ENCODE measurements at places on chromosomes 6 and 20.

GRCh38 chr6:111050261-111051023 lies 36.9 kb upstream of the SLC16A10 start:
- DNase-seq, result no peak

- DNase-seq, result no peak
These were observed 79.4 kb downstream of the FOXC1 start for GRCh38 chr6:1689141-1689540.

DNA sequence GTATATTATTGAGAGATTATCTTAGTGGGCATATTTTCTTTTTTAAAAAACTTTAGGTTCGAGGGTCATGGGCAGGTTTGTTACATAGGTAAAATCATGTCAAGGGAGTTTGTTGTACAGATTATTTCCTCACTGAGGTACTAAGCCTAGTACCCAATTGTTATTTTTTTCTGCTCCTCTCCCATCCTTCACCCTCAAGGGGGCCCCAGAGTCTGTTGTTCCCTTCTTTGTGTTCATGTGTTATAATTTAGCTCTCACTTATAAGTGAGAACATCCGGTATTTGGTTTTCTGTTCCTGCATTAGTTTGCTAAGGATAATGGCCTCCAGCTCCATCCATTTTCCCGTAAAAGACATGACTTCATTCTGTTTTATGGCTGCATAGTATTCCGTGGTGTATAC lies 247.9 kb upstream of the RAB32 start:
- no peak for DNase-seq

- no peak for DNase-seq
These were observed 2.8 kb upstream of the MAPK13 start for GRCh38 chr6:36127462-36128016.

DNA sequence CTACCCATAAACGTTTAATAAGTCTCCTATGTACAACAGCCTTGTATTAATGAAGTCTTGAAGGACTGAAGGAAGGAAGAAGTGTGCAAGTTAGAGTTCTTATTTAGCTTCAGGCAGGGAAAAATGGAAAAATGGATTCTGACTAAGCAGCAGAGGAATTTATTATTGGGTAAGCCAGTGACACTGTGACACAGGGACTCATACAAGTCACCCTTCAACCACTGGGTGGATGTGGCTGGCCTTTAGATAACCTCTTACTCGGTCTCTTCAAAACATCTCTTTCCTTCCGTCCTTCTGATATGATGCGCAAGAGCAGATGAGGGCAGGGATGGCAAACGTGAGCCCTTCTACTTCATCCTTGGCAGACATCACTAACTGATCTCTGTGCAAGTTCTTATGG lies 145.6 kb downstream of the DHX35 start:
- DNase-seq, result no peak

GRCh38 chr6:27861861-27862260 lies 50.3 kb downstream of the OR2B2 start:
- DNase-seq, result no peak

DNA sequence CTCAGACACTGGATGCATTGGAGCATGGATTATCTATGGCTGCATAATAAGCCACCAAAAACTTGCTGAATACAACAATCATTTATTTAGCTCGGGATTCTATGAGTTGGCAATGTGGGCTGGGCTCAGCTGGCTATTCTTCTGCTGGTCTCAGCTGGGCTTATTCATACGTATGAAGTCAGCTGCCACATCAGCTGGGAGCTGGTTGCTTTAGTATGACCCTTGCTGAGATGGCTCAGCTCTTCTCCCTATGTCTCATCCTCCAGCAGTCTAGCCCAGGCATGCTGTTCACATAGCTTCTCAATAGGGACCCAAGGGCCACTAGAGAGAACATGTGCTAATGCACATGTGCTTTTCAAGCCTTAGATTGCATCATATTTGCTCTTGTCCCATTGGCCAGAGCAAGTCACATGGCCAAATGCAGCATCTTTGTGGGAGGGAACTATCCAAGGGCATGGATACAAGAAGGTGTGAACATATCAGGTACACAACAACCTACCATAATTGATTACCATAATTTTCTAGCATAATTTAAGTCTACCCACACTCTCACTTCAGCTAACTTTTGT lies 444.6 kb downstream of the KIF16B start:
- DNase-seq, result no peak

GRCh38 chr20:25277941-25278521 lies 30.1 kb downstream of the PYGB start:
- DNase-seq, result no peak

DNA sequence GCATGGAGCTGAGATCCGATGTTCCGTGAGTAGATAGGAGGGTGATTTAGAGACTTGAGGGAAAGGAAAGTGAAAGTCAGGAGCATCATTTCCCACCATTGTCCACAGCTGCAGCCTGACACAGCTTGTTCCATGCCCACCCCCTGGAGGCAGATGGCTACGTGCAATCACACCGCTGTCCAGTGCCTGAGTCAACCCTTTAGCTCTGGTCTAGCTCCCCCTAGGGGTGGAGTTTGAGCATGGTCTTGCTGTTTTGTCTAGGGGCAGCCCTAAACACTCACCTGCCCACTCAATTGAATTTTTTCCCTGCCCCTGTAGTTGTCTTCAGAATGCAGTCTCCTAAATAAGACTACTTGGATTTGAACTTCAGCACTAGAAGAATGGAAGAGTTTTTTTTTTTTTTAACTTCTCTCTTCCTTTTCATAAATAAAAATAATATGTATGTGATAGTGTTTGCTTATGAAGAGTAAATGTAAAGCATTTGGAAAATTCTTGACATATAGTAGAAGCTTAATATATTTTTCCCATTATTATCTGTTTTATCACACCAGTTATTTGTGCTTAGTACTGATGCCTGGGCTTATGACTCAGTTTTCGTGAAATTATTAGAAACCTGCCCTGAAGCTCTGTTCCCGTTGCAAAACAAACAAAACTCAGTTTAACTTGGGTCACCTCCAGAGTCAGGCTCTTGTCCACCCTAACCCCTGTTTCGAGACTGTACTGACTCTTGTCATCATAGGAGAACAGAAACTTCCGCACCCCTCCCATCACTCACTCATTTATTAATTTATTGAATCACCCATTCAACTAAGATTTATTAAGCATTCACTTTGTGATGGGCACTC lies 814.8 kb downstream of the MAFB start:
- DNase-seq, result peak; percentile 19

DNA sequence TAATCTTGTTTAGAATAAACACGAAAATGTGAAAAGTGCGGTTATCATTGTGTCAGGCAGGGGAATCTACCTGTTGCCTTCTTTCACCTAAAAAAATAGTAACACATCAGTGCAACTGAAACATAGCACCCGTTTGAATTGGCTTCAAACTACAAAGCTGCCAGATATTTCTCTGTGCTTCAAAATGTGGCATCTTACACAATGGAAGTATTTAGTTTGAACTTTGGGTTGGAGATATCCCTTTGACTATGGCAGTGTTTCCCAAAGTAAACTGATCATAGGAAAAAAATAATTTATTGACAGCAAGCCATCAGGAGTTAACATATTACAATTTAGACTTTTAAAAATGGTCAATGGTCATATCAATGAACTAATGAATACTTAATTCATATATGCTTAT lies 3.6 kb downstream of the PPP1R3G start:
- DNase-seq, result no peak

DNA sequence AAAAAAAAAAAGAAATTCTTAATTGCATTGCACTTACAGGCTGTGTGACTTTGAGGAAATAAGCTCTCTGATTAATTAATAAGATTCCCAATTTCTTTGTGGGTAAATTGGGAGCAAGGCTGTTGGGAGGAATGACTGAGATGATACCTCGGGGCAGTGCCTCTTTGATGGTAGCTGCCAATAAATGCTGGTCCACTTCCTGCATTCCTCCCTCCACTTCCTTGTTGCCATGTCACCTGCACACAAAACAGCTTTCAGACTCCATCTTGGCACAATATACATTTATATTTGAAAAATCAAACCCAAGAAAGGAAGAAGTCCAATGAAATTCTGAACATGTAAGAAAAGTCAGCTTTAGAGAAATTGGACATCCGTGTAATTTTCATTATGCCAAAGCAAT lies 45.1 kb downstream of the MTHFD1L start:
- no peak for DNase-seq

- no peak for DNase-seq
These were observed 12.1 kb downstream of the RBCK1 start for GRCh38 chr20:420166-420620.

- DNase-seq, result no peak
These were observed 487.0 kb upstream of the BTBD3 start for GRCh38 chr20:11430652-11431051.

GRCh38 chr6:45664707-45665106 lies 287.0 kb upstream of the SUPT3H start:
- no peak for DNase-seq

- DNase-seq, result no peak
These were observed 109.3 kb downstream of the TMEM242 start for GRCh38 chr6:157213907-157214565.

GRCh38 chr20:52171025-52171424 lies 20.6 kb downstream of the ZFP64 start:
- no peak for DNase-seq

- no peak for DNase-seq
These were observed 880.4 kb downstream of the EPHA7 start for GRCh38 chr6:92538926-92539325.

DNA sequence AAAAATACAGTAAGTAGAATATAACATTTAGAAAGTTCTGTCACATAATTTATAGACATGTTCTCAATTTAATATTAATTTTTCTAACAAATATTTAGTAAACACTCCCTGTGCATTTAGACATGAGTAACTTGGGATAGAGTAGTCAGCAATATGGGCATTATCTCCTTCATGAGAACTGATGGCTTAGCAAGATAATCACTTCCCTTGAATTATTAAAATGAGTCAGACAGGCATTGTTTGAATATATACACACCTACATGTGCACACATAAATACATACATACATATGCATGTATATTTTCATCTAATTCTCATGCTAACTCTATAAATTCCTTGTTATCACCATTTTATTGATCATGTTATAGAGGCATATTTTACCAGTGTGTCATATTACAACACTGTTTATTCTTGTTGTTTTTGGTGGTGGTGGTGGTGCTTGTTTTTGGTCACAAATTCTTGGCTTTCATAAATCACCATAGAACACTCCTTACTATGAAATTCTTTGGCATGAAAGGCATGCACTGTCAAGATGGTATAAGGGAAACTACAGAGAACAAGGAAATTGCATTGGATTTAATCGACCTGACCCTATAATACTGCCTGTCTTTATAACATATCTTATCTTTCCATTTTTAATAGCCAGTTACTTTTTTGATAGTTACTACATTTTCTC lies 434.5 kb upstream of the MANEA start:
- DNase-seq, result no peak

DNA sequence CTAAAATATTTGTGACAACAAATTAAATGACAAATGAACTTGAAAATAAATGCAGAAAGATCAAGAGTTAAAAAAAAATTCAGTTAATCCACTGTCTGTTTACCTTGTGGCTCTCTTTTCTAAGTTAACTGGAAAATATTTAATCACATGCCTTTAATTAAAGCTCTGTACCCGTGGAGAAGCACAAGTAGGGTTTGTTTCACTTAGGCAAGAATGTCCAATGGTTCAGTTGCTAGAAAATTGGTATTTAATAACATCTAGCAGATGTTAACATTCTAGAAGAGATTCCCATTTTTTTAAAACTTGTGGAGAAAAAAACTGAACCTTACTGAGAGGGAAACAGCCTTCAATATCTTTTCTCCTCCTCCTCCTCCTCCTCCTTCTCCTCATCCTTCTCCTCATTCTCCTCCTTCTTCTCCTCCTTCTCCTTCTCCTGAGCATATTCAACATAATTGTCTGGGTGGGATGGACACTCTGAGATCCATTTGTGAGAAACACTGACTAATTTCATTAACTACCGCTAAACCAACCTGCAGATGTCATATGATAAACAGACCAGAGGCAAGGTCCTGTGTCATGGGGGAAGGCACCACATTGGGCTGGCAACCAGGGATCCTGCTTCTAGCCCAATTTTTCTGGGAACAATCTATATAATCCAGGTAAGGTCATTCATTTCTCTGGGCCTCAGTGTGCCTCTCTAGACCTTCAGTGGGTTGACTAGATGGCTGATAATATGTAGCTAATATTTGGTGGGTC lies 44.1 kb upstream of the AKIRIN2 start:
- DNase-seq, result no peak

- no peak for DNase-seq
These were observed 57.8 kb upstream of the ARID1B start for GRCh38 chr6:156719395-156719719.

DNA sequence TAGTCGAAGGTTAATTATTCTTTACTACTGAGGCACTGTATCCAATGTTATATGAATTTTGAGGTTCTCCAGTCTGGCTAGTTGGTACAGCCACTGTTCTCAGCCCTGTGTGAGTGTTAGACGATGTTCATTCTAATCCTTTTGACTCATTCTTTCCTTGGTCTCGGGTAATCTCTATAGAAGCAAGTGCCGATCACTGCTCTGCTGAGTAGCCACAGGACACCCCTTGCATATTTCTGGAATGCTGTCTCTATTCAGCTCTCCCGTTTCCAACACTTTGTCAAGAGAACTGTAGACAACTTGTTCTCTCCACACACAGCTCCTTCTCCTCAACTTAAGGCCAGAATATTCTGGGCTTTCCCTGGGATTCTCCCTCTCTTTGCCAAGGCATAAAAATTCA lies 42.4 kb upstream of the PLCB1 start:
- DNase-seq, result no peak

GRCh38 chr6:11008821-11009220 lies 35.3 kb downstream of the ELOVL2 start:
- DNase-seq, result no peak

DNA sequence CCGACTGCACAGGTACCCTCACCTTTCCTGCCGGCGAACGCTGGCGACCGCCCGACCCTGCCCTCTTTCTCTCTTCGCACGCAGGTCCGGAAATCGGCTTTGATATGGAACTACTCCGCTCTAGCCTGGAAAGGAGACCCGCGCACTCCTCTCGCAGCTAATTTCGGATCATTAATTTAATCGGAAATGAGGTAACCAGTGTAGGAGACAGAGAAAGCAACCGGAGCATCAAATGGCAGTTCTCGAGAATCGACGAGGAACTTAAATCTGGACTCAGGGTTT lies 949 bp upstream of the ATXN1 start:
- no peak for DNase-seq

GRCh38 chr6:44278774-44279697 lies 8.8 kb downstream of the TMEM151B start:
- no peak for DNase-seq

GRCh38 chr20:41006126-41006935 lies 22.3 kb upstream of the TOP1 start:
- no peak for DNase-seq

GRCh38 chr6:14981960-14982359 lies 263.9 kb upstream of the JARID2 start:
- no peak for DNase-seq

GRCh38 chr6:79941489-79942151 lies 5.7 kb downstream of the ELOVL4 start:
- no peak for DNase-seq

DNA sequence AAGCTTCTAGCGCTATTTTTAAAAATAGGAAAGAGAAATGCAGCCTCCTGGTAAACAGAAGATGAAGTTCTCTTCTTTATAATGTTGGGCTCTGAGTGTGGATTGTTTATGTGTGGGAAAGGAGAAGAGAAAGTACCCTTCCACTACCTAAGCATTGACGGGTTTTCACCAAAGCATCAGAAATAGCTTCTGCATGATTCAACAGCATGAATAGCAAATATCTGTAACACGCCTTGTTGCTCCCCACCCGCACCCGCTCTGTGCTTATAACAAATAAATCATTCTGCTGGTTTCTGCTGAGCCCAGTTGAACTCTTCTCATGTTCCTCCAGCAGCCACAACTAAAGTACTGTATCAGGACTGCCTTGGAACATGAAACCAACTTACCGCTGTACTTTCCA lies 20.7 kb downstream of the TXLNB start:
- no peak for DNase-seq

GRCh38 chr6:1208876-1209275 lies 103.0 kb upstream of the FOXQ1 start:
- DNase-seq, result no peak

All from DMS79 treated with DMSO at 0.1 percent for 48 hours (cell line).